ENCODE measurements at places on chromosomes 7 and 10. TPM values are rescaled to one million over a fixed set of nuclear protein-coding genes. Genes with fewer than 3 reads are reported as not detected.

MYOZ1 gene
- not detected for total RNA-seq

BAIAP2L1 gene
- 6.1 TPM for total RNA-seq

LRRC17 gene
- not detected for total RNA-seq

- H3K4me3 ChIP-seq: no peak overlapping the region
- no peaks in the 10 kb centered on the region for H3K27me3 ChIP-seq
These were observed 48.4 kb downstream of the MPP7 start for GRCh38 chr10:28254290-28254985.

- peaks cover 37% of the 10 kb centered on the region for H3K4me1 ChIP-seq
- no peak overlapping the region for H3K4me3 ChIP-seq
- no peaks in the 10 kb centered on the region for H3K27me3 ChIP-seq
- peaks cover 4% of the 10 kb centered on the region for H3K36me3 ChIP-seq
- H3K27ac ChIP-seq: no peak overlapping the region
These were observed 8.3 kb downstream of the RABGEF1 start for GRCh38 chr7:66748791-66749190.

DNA sequence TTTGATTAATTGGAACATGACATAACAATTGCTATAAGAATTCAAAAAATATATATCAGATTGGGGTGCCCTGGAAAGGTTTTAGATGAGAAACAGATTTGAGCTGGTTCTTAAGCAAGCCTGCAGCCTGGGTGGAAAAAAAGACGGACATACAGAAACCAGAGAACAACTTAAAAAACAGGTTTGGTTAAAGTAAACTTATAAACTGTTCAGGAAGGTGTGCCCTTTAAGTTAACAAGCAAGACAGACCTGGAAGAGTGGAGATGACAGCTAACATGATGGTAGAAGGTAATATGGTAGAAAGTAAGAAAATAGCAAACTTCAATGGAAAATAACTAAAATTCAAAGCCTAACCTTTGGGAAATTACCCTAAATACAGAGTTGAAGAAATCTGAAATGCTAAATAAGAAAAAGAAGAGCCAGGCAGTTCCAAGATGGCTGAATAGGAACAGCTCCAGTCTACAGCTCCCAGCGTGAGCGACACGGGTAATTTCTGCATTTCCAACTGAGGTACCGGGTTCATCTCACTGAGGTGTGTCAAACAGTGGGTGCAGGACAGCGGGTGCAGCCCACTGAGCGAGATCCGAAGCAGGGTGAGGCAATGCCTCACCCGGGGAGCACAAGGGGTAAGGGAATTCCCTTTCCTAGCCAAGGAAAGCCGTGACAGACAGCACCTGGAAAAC lies 52.2 kb downstream of the CADPS2 start:
- H3K27me3 ChIP-seq: peaks cover 2% of the 10 kb centered on the region
- no peaks in the 10 kb centered on the region for H3K4me1 ChIP-seq
- DNase-seq: no peak
- H3K36me3 ChIP-seq: no peaks in the 10 kb centered on the region
- H3K27ac ChIP-seq: no peak overlapping the region

DNA sequence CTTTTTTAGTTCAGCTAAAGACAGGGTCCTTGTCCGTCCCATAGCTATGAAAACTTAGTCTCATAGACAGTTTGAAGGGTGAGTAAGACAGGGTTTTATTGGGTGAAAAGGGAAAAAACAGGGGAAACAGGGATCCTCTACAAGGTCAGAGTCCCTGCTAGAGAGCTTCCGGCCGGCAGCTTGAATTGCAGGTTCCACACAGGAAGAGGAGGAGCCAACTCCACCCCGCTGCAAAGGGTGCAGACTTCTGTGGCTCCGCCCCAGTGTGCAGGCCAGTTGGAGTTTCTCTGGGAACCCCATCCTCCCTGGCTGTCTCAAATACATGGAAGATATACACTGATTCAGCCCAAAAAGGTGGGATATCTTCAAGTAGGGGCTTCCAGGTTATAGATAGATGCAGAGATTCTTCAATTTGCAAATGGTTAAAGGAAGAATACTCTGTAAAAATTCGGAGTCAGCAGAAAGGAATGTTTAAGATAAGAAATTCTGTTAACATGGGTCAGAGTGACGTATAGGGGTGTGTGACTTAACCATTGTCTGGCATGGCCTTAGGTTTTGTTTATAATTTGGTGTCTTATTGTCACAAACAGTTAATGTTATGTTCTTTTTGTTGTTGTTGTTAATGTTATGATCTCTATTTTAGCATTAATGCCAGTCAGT lies 34.6 kb upstream of the HECW1 start:
- DNase-seq: peak; percentile 11
- no peak overlapping the region for H3K4me3 ChIP-seq
- H3K27me3 ChIP-seq: peaks cover 38% of the 10 kb centered on the region

DNA sequence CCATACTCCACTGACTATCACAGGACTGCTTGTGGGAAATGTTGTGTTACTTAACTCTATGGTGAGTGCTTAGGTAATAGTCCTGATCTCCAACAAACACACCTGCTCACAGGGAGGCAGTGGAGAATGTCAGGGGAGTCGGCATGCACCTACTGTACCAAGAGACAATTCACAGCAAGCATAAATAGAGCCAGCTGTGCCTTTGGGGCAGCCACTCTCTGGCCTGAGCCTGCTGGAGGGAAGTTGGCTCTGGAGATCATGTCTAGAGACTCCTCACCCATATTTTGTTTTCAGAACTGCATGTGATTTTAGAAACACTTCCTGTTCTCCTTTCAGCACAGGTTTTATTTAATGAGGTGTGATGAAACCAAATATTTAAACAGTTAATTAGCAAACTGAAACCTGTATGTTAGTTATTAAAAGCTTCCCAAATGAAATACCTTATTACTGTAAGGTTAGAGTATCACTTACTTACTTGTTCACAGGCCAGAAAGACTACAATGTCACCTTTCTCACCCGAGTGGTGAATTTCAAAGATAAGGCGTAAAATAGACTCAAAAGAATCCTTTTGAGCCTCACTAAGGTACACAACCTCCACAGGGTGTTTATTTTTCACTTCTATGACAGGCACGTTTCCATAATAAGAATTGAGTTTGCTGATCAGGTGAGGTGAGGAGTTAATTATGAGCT lies 21.8 kb downstream of the DHX32 start:
- no peak overlapping the region for H3K27ac ChIP-seq
- no peaks in the 10 kb centered on the region for H3K27me3 ChIP-seq
- H3K4me1 ChIP-seq: no peaks in the 10 kb centered on the region
- no peaks in the 10 kb centered on the region for H3K36me3 ChIP-seq

Data from activated naive CD4-positive, alpha-beta T cell treated with anti-CD3 and anti-CD28 coated beads for 36 hours (primary cell).